ENCODE measurements at places on chromosomes 1 and 21.

DNA sequence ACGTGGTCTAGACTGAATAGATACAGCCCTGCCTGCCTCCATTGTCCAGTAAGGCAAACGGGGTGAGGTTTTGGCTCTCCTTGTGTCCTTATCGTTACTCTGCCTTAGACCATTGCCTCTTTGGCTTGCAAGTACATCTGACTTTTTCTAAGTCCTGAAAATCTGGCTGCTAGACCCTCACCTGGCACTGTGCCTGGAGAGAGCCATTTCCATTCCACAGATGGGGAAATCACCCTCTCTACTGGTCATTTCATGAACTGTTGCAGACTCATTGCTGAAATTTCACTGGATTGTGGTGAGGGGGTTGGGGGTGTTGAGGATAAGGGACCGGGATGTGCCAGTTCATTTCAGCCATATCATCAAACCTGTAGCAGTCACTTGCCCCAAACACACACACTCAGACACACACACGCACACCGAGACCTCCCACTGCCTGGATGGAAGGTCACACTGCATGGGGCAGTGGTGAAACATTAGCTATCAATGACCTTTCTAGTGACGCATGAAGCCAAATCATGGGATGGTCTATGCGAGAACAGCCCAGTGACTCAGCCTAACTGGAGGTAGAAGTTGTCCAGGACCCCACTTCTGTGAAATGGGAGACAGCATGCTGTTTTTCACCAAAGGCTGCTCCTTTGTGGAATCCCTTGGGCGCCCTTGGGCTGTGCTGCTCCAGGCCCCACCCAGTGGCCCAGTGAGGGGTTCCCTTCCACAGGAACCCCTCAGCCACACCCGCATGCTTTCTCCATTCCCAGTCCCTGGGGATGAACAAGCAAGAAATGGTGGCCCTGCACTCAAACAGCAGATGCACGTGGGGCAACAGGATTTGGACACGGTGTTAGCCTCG lies 34.9 kb upstream of the VASH2 start:
- DNase-seq = peak; percentile 7

DNA sequence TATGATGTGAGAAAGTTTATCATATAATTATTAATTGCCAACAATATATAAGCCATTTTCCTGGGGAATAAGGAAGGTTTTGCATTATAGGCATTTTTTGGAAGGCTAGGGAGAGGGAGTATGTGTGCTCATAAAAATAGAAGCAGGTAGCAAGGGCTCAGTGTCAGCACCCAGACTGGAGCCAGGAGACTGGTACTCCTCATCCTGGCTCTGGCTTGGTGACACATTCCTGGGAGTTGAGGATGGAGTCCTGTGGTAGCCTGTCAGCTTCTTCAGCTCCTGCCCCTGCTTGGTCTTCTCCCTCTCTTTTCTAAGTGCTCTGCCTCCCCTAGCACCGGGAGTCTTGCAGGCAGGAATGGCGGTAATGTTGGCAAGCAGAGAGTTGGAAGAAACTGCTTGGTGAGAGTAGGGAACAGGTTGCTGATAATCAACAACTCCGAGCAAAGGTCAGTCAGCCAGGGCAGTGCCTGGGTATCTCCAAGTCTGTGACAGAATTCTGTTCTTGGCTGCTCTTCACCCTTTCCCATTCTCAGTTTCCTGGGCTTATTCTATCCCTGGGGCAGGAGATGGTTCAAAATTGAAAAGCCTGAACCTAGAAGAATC lies 23.0 kb downstream of the GIPC2 start:
- DNase-seq = no peak

- DNase-seq = no peak
These were observed 76.8 kb upstream of the HNRNPU start for GRCh38 chr1:244941121-244941520.

- no peak for DNase-seq
These were observed 9.5 kb upstream of the EXOSC10 start for GRCh38 chr1:11109047-11109760.

GRCh38 chr1:156471496-156472490 lies 28.8 kb downstream of the MEF2D start:
- peak; percentile 94 for DNase-seq

GRCh38 chr1:45008516-45008915 lies 2.6 kb downstream of the HECTD3 start:
- DNase-seq = no peak

All from DMS79 (cell line).